ENCODE measurements at places on chromosomes 2 and 18.

GRCh38 chr2:29390136-29390535 lies 274.9 kb downstream of the CLIP4 start:
- no peak for DNase-seq

DNA sequence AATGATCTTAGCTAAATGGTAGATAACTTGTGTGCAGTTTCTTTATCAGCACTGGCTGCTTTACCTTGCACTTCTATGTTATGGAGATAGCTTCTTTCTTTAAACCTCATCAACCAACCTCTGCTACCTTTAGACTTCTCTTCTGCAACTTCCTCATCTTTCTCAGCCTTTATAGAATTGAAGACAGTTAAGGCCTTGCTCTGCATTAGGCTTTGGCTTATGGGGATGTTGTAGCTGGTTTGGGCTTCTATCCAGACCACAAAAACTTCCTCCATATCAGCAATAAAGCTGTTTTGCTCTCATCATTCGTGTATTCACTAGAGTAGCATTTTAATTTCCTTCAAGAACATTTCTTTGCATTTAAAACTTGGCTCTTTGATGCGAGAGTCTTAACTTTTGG lies 123.7 kb downstream of the PIK3C3 start:
- no peak for DNase-seq

DNA sequence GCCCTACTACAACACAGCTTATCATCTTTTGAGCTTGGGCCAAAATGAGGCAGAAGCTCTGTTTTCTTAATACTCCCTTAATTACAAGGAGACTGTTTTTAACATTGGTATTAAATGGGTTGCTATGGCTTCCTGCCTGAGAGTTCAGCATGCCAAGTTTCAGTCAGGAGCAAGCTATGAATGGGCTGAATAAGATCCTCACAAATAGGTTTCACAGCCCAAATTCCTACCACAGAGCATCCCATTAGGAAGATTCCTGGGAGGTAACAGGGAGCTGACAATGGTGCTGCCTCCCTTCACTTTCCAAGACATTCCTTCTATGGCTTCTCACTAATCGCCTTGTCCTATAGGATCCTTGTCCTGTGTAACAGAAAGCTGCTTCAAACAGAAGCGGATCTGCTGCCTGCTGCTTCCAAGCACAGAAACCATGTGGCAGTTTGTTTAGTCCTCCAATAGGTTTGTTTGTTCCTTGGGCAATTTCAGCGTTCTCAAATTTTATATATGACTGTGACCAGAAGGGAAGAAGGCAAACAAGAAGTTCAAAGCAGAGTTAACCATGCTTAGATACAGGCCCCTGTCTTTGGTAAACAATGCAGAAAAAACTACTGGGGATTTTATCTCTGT lies 70.9 kb downstream of the NCKAP5 start:
- no peak for DNase-seq

GRCh38 chr2:240993446-240994170 lies 4.8 kb upstream of the SNED1 start:
- no peak for DNase-seq

GRCh38 chr2:204871231-204871953 lies 326.1 kb downstream of the PARD3B start:
- DNase-seq, result no peak

- DNase-seq, result no peak
Measured at GRCh38 chr18:74796841-74797576, 199.3 kb downstream of the ZNF407 start.

GRCh38 chr18:24369426-24369825 lies 28.2 kb downstream of the OSBPL1A start:
- no peak for DNase-seq

GRCh38 chr18:70634576-70635147 lies 345.8 kb downstream of the SOCS6 start:
- no peak for DNase-seq

DNA sequence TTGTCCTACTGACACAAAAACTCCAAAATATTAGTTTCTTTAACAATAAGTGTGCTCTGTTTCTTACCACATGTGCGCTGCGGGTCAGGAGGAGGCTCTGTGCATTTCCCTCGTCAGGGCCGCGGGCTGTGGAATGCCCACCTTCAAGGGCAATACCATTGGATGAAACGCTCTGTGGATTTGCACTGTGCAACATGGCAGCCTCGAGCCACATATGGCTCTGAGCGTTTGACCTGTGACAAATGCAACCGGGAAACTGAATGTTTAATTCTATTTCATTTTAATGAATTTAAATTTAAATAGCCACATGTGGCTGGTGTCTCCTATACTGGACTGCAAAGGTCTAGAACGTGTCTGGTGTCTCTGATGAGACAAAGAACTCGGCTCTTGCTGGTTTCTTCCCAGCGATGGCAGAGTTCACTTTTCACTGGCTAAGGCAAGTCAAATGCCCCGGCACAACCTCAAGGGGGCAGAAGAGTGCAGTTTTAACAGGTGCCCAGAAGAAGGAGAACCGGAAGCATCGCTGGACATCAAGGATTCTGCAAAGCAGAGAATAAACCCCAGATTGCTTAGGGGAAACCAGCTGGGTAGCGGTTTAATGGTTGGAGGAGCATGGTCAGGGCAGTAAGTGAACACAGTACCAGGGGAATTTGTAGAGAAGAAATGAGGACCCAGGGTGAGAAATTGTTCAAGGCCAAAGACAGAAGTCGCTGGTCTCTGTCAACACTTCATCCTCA lies 37.0 kb upstream of the TMEM18 start:
- DNase-seq, result peak; percentile 4

DNA sequence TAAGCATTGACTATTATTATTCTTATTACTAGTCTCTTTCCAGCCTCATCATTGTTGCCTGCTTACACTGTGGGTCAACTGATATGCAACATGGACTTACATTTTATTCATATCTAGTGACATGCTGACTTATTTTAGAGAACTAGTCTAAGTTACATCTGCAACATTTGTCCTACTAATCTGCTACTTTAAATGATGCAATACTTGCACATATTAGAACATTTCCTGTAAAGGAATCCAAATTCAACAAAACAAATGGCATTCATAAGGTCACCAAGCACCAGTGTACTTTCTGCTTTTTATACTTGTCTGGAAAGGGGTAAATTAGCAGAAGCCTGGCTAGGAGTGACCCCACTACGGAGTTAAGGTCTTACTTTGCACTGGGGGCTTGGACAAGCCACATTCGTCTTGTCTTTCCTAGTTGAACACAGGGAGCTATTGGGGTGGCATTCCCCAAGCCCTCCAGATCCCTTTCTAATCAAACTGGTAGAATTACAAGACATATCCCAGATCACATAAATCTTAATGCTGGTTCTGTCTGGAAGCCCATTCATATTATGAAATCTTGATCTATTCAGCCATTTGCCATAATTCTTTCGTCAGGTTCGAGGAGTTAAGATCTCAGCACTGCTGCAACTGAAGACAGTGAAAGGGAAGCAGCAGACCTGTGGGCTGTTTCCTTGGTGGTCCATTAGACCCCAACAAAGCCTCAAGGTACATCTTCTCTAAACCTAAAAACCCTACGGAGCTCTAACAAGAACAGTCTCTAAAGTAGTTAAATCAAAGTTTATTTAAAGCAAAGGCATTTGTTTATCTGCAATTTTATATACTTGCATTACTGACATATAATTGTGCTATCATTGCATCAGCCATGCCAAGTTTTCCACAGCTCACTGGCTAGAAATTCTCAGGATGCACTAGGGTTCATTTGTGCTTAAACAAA lies 49.9 kb upstream of the RTN4 start:
- no peak for DNase-seq

DNA sequence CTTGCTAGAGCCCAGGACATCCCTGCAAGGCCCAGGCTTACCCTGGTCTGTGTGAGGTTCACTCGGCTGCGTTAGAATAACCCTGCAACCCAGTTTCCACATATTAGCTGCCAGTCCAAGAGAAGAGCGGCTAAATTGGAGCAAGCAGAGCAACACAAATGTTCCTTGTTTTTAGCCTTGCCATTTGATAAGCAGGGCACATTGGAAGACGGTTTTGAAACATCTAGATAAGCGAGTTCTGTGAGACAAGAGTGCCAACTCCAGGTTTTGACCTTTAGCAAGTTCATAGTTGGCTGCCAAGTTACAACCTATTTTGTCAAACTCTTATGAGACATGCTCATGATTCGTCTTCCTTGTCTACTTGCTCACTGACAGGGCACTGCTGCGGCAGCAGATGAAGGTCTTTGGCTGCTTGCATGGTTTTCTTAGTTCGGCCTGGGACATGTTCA lies 23.5 kb downstream of the DPP4 start:
- DNase-seq, result no peak

- DNase-seq, result no peak
Measured at GRCh38 chr2:178484245-178485041, 4.2 kb downstream of the PLEKHA3 start.

- DNase-seq, result no peak
Measured at GRCh38 chr18:74137920-74138538, 9.6 kb downstream of the FBXO15 start.

- no peak for DNase-seq
Measured at GRCh38 chr2:162587674-162588305, 243.9 kb downstream of the GCA start.

DNA sequence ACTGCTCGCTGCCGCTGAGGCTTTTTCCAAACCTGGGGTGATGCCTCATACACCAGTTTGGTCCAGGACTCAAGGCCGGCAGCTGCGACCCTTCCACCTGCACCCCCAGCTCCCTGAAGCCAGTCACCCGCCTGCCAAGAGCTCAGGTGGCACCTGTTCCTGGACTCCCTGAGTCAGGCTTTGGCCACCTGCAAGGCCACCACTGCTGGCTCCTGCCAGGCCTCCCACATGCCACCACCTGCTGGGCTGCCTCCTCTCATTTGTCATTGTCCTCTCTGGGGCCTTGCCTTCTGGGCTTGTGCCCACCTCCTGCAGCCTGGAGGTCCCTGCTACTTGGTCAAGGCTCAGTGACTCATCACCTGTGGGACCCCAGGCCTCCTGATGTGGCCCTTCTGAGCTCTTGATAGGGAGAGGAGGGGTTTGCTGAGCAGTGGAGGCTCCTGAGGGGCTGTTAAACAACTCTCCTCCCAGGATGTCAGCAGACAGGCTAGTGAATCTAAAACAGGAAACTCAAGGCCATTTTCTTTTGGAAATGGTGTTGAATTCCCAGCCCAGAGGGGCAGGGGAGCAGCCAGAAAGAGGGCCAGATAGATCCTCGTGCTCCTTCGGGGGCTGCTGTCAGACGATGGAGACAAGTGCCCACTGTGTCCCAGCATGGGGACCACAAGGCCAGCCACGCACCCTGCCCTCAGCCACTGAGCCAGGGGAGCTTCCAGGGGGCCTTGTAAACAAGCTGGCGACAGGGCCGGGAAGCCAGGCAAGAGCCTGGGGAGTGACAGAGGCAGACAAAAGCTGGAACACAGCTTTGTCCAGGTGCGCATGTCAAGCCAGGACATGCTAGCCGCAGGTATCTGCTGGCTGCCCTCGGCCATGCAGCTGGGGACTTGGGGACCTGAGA lies 416.8 kb downstream of the LRATD1 start:
- DNase-seq, result no peak

GRCh38 chr2:177474301-177474700 lies 81.7 kb downstream of the AGPS start:
- no peak for DNase-seq

DNA sequence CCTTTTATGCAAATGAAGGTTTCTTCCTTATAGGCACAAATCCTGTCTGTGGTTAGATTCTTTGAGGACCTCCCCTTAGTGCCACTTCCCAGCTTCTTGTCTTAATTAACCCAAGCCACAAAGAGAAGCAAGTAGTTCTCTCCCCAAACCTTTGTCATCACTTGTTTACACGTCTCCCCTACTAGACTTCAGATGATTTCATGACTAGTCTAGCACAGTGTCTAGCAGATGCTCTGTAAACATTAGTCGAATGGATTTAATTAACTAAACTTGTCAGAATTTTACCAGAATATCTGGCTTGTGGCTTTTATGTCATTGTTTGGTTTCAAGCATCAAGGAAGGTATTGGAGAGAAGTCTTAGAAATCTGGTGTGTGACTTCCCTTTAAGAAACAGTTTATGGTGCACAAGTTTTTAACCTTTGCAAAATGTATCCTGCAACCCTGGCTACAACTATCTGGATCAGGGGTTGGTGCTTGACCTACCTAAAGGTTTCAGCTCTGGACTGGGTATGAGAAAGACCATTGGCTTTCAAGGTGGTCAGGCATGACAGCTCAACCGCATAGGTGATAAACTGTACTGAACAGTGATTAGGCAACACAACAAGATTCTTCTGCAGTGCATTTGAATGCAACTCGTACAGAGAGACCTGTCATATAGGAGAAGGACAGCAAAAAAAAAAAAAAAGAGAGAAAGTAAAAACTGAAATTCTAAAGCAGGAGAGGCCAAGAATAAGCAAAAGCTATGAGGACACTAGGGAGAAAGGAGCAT lies 93.2 kb upstream of the CCDC150 start:
- no peak for DNase-seq

DNA sequence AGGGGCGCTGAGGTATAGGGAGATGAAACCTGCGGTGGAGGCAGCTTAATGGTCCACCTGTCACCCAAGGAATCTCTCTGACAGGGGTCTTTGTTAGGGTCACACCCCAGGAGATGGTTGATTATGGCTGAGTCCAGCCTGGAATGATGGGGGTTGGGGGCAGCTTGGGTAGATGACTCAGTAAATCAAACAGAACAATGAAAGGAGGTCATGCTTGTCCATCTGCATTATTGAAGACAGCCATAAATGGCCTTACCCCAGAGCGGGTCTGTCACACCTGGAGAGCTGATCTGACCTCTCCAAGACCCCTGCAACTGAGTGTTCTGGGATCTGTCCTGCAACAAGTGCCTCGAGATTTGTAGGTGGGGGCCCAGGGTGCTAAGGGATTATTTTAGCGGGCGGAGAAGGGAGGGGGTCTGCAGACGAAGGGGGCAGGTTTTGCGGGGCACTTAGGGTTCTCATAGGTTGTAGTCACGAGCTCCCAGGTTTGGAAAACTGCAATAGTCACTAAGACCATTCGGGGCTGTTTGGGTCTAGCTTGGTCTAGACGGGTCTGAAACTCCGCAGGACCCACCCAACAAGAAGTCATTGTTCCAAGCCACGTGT lies 771 bp upstream of the IGFBP2 start:
- no peak for DNase-seq

GRCh38 chr2:74099271-74099670 lies 48.4 kb downstream of the BOLA3 start:
- no peak for DNase-seq

DNA sequence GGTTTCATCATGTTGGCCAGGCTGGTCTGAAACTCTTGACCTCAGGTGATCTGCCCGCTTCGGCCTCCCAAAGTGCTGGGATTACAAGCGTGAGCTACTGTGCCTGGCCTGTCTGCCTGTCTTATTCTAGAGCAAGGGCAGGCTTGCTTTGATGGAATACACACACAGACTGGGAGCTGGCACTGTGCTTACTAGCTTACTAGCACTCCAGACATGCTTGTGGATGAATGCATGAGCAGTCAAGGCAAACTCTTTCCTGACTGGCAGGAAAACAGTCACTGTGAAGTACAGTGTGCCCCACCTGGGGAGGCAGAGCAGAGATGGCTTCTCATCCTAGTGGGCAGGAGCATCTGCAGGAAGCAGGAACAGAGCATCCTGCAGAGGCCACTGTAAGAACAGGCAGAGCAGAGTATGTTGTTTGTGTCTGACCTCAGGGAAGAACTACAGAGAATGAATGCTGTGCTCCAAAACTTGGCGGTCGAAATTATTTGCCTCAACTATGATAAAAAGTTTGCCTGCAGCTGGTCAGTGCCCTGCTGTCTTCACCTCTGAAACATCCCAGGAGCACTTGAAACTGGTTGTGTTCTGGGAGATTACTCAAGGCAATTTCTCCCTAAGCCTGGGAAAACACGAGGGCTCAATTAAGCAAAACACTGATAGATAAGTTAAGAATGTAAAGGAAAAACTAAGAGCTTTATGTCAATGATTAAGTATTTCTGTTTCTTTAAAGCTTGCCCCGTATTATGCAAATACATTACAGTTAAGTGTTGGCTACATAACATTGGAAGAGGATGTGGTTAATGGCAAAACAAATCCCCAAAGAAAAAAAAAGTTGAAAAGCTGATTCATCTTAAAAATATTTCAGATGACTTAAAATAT lies 102.4 kb downstream of the VAPA start:
- no peak for DNase-seq

Data from stimulated activated CD8-positive, alpha-beta memory T cell treated with anti-CD3 and anti-CD28 coated beads, Interleukin-2, amount 100 ng/mL, for 1 hour (primary cell).